ENCODE measurements at places on chromosomes 7 and 10.

DNA sequence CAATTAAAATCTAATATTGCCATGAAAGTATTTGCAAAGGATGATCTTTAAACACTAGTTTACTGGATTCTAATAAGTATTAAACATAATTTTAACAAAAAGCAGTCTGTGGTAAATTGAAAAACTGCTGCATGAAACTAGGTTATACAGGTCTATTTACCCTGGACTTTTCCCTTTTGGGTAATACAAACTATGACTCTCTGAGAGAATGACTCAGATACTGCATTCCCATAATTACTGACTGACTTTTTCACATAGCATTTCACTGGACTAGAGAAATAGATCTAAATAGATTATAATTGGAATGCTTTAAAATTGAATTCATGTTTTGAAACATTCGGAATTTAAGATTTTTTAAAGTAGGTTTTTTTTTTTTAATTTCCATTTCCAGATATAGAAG, 395.7 kb downstream of the THSD7A start:
- DNase-seq = no peak

DNA sequence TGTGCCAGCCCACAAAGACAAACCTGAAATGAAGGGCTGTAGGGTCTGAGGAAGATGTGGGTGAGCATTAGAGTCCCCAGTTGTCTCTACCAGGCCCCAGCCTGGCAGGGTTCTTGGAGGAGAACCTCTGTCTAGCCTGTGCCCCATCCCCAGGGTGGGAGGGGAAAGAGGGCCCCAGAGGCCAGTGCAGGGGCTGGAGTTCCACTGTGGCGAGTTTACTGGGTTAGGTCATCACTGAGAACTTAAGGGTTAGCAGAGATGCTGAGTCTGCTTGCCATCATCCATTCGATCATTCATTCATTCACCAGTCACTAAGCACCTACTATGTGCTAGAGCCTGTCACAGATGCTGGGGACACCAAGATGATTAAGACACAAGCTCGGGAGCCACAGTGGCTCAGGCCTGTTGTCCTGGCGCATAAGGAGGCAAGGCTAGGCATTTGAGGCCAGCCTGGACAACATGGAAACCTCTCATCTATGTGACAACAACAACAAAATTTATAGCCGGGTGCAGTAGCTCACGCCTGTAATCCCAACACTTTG, 2.6 kb downstream of the ANKRD2 start:
- DNase-seq = no peak

- DNase-seq = peak; percentile 61
Measured at GRCh38 chr10:71812016-71812912, 38.8 kb downstream of the PSAP start.

DNA sequence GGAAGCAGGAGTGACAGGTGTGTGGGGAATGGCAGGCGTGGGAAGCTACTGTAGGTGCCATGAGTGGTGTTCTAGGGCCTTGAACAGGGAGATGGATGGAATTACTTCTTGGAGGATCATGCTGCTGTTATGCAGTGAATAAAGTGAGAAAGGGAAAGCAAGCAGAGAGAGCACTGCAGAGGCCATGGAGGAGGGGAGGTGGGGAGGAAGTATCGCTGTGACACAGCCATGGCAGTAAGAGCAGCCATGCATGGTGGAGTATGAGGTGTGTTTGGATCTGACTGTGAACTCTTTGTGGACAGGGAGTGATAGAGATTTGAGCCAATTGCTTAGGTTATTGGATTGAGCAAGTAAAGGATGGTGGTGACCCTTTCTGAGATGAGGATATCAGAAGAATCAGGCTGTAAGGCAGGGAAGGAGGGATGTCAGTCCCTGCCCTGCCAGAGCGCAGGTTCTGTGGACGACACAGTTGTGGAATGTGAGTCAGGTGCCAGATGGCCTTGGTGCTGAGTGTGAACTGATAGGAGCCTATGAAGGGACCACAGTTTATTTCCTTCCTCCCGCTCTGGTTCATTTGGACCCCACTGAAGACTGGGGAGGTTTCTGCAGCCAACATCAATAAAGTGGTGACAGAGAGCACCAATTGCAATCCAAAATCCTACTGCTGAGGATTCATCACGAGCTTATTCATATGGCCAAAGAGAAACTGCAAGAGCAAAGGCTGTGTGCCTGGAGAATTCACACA, 105.5 kb upstream of the TMEM72 start:
- no peak for DNase-seq

GRCh38 chr10:34177445-34177844, 637.7 kb downstream of the PARD3 start:
- DNase-seq = no peak

DNA sequence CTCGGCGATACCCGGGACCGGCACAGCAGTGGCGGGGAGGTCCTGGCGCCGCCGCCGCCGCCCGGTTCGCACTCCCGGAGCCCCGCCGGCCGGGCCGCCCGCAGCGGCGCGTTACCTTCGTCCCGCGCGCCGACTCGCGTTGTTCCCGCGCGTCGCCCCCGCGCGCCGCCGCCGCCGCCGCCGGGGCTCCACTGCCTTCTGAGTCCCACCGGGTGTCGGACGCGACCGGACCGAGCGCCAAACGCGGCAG, at the start of gene EZH2:
TSS of gene EZH2 (minus strand) at position 243 of the 250 bp plus-strand sequence. CDS start 36,993 bp downstream, outside the sequence.
- no peak for DNase-seq

Data from anterior cingulate cortex (tissue), 58 donors.